ENCODE measurements at places on chromosomes 4 and X.

GRCh38 chr4:125042041-125042440 is 272.7 kb upstream of the FAT4 start:
- DNase-seq = no peak

- no peak for DNase-seq
These were observed 235.7 kb upstream of the LDB2 start for GRCh38 chr4:17134100-17134499.

DNA sequence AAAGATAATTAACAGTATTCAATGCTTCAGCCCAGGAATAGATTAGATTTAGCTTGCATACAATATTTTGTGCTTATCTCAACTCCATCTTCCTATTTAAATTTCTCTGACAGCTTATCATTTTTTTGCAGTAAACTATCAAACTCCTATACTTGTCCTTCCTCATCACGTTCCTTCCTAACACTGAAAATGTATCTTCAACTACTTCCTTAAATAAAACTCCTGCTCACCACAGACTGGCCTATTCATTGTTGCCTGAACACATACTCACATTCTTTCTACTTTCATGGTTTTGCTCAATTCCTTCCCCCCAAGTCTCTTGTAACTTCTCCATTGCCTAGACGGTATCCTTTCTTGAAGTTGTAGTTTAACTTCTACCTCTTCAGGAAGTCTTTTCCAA is 28.5 kb upstream of the PTPN13 start:
- no peak for DNase-seq

- DNase-seq = no peak
These were observed 2.1 kb downstream of the LEF1 start for GRCh38 chr4:108166441-108167315.

DNA sequence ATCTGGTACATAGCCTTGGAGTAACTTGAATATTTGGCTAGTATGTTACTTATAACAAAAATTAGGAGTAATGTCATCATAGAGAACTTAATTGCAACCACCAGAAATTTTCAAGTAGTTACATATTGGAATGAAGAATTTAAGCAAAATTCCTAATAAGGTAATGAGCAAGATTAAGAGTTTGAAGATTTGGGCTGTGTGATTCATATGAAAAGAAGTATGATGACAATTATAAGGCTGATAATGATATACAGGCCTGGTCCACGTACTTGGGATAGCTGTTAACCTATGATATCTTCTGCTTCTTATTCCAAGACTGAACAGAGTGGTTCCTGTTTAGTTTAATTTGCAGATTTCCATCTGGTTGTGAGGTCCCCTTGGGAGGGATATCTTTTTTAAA is 463.9 kb downstream of the RAPGEF2 start:
- no peak for DNase-seq

DNA sequence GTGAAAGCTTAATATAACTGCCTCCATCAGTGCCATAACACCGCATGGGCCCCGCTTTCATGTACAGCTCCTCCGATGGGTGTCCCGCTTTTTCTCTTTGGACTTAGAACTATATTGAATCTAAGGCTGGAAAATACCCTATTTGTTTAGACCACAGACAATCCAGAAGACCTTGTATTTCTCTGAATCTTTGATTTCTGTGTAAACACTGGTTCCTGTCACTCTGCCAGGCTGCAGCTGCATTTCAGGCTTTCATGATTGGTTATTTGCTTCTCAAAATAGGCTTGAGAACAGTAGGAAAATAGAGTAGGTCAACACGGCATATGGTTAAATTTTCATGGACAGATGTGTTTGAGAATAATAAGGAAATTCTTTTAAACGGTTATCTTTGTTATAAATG is 80.0 kb downstream of the NWD2 start:
- no peak for DNase-seq

GRCh38 chr4:28665306-28665705 is 1804.7 kb downstream of the STIM2 start:
- no peak for DNase-seq

GRCh38 chr4:2806390-2807355 is 13.8 kb downstream of the SH3BP2 start:
- DNase-seq = no peak

DNA sequence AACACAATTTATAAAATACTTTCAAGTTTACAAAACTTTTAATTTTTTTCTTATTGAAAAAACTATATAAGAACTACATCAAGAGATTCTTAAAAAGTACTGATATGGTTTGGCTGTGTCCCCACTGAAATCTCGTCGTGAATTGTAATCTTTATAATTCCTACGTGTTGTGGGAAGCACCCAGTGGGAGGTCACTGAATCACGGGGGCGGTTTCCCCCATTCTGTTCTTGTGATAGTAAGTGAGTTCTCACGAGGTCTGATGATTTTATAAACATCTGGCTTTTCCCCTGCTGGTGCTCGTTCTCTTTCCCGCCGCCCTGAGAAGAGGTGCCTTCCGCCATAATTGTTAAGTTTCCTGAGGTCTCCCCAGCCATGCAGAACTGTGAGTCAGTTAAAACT is 88.5 kb downstream of the FRAS1 start:
- DNase-seq = no peak

DNA sequence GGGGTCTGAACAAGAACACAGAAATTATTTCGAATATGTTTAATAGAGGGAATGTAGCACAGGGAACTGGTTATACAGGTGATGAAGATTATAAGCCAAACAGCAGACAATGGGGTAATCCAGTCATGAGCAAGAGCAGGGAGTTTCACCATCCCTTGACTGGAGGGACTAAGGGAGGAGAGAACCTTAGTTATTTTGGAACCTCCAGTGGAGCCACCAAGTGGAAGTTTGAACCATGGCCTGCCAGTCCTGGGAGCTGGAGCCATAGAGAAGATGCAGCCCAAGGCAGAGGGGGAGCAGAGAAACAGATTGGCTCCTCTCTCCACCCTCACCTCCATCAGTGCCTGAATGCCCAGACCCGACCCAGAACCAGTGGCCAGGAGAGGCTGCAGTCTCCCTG is 264.6 kb upstream of the RASGEF1B start:
- no peak for DNase-seq

- DNase-seq = no peak
These were observed 56.1 kb downstream of the TRIML2 start for GRCh38 chr4:188053302-188053701.

GRCh38 chr4:184370711-184371389 is 103.5 kb downstream of the IRF2 start:
- DNase-seq = no peak

GRCh38 chrX:79081895-79082512 is 62.5 kb upstream of the GPR174 start:
- DNase-seq = no peak

Measured in activated gamma-delta T cell treated with anti-CD3 and anti-CD28 coated beads, Interleukin-2, amount 50 U/mL, for 16 hours (primary cell).